Activated CD4-positive, alpha-beta T cell treated with anti-CD3 and anti-CD28 coated beads, Interleukin-2, amount 50 U/mL, for 48 hours (primary cell): ENCODE measurements at places on chromosomes 12 and 14.

DNA sequence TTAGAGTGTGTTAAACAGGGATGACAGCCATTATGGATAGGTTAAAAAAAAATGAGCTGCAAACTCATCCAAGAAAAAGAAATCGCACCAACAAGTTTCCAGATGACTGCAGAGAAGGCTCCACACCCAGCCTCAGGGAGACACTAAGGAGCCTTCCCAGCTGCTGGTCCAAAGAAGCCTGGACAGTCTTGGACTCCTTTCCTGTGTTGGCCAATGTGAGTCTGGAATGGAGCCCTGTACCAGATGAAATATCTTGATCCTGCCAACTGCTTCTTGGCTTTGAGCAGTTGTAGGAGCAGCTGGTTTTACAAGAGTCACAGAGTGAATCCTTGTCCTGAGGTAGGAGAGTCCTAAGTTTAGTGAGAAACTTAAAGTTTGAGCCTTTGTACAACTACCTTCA, 44.5 kb downstream of the SLC38A1 start:
- no peak for DNase-seq

DNA sequence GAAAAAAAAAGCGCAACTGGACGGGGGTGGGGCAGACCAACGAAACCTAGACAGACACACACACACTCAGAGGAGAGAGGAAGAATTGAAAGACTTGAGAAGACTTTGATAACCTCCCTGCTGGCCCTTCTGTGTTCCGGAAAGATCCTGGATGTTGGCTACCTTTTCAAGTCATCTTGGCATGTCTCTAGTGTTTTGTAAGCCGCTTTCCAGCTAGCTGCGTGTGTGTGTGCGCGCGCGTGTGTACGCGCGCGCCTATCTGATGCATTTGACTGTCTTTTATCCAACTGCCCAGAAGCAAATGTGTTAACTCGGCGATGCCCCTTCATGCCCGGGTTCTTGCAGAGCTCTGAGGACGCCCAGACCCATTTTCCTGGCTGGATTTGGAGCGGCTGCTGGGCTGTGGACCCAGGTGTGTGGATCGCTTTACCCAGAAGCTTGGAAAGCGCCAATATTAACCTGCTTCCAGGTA, 664 bp downstream of the LRFN5 start:
- peak; percentile 5 for DNase-seq

GRCh38 chr14:37437490-37437889, 157.6 kb downstream of the FOXA1 start:
- no peak for DNase-seq

- no peak for DNase-seq
Observed at GRCh38 chr12:71436696-71437095, 2.9 kb upstream of the LGR5 start.

DNA sequence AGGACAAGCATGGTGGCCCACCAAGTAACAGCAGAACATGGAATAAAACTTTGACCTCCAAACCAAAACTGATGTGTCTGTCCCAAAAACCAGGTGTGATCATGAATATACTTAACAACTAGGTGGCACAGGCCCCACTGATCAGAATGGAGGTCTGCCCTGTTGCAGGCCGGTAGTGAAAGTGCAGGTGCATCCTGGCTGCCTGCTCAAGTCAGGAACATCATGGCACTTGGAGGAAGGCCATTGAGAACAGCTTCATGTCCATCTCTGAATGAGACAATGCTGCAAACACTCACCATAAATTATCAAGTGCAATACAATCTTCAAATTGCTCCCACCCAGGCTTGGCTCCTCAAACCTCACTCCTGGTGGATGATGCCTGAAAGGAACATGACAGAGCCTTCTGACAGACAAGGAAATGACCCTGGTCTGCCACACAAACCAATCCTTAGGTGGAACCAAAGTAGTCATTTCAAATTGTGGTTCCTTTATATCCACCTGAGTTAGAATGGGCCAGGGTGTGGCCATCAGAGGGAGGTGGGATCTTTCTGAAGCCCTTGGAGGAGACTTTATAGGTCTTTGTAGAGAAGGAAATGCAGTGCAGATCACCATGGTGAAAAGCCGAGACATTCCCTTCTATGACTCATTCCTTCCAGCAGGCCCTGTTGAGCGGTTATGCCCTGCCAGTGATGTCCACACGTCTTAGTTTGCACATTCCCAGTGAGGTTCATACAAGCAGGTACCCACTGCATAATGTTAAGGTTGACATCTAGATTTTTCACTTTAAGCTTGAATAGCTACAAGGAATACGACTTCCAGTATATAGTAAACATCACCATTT, 36.0 kb downstream of the EGLN3 start:
- no peak for DNase-seq

- DNase-seq: no peak
Observed at GRCh38 chr12:21526053-21526452, at the start of gene SPX. Gene SPX, plus strand, starts transcription at chr12:21526296. Its CDS starts 177 bp downstream, at chr12:21526473.

DNA sequence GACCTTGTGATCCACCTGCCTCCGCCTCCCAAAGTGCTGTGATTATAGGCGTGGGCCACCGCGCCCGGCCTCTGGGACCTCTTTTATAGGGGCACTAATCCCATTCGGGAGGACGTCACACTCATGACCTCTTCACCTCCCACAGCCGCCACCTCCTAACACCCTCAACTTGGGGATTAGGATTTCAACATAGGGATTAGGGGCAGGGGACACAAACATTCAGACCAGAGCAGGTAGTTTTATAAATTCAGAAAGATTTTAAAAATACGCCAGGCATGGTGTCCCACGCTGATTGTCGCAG, 49.4 kb downstream of the TPCN1 start:
- no peak for DNase-seq

DNA sequence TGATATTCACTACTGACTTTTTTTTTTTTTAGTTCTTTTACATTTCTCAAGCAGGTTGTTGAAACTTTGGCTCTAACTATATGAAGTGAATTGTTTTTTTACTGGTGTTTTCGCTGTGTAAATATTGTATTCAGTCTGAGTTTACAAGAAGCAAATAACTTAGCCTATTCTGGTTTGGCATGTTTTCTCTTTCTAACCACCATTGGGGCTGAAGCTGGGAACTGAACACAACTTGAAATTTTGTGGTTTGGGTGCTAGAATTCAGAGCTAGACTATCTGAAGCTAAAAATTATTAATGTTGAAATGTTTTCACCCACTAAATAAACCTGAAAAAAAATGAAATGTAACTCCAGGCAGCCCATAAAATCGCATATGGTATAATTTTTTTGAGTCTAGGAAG, 37.2 kb downstream of the RAD51B start:
- no peak for DNase-seq

DNA sequence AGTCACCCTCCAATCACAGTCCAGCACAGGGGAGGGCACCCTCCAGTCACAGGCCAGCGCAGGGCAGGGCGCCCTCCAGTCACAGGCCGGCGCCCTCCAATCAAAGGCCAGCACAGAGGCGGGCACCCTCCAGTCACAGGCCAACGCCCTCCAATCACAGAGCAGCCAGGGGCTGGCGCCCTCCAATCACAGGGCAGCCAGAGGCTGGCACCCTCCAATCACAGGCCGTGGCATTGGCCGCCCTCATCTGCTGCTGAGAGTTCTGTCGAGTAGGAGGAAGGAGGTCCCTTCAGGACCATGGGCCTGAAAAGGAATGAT, 26.6 kb downstream of the DDX51 start:
- no peak for DNase-seq

- DNase-seq: peak; percentile 52
Observed at GRCh38 chr14:80959496-80959895, 4.1 kb downstream of the TSHR start.

GRCh38 chr14:77832297-77832696, 32.4 kb downstream of the ADCK1 start:
- no peak for DNase-seq

DNA sequence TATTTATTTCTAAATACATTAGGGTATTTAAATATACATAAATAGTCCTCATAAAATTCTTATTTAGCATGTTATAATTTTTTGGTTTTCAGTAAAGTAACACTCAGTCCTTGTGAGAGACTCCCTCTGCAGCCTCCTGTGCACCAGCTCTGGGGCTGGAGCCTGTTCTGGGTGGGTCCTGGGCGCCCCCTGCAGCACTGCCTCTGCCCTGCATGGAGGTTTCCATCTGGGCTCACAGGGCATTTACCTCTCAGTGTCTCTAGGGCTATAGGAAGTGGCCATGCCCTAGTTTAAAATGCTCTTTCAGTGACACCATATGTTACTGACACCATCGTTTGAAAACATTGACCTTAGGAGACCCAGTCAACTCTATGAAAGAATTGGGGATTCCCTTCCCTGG, 1155.2 kb downstream of the TMEM121 start:
- no peak for DNase-seq

- no peak for DNase-seq
Observed at GRCh38 chr12:6065863-6066199, 58.6 kb downstream of the VWF start.

DNA sequence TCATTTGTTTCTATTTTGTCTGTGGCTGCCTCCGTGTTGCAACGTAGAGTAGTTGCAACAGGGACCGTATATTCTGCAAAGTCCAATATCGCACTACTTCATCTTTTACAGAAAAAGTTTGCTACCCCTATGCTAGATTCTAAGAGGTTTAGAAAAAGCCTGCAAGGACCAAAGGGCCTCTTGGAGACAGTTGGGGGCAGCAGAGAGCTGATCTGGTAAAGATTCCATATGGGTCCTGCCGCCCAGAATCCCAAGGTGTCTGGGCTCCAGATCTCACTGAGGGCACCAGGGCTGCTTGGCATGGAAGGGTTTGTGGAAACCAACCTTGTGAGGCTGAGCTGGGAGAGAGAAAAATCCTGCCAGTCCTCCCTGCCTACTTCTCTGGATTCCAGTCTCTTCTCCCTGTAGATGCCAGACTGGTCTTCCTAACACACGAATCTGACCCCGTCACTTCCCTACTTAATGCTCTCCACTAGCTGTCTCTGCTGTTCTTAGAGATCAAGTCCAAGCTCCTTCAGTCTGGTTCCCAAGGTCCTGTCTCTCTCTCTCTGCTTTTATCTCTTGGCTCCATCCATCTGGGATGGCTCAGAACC, 74.6 kb downstream of the GLRX5 start:
- peak; percentile 27 for DNase-seq
